ENCODE measurements at places on chromosomes 1 and 21.

DNA sequence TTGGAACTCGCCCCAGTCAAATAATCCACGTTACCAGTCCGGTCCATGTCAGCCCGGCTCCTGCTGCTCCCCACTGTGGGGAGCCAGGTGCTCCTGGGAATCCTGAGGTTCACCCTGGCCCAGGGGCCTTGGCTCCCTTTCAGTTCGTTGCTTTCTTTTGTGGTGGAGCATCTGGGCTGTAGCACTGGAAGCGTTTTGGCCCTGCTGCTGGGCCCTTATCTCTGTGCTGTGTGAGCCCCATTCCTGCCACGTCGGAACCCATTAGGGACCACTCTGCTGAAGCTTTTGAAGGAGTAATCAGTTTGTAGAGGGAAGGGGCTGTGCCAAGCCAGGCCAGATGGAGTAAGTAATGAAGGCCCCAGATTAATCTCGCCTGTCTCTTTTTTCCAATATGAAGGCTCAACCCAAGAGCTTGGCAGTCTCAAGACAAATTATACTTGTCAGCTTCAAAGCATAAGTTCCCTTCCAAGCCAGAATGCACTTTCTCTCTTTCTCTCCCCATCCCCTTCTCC lies 82.3 kb downstream of the PGM1 start:
- DNase-seq = no peak

DNA sequence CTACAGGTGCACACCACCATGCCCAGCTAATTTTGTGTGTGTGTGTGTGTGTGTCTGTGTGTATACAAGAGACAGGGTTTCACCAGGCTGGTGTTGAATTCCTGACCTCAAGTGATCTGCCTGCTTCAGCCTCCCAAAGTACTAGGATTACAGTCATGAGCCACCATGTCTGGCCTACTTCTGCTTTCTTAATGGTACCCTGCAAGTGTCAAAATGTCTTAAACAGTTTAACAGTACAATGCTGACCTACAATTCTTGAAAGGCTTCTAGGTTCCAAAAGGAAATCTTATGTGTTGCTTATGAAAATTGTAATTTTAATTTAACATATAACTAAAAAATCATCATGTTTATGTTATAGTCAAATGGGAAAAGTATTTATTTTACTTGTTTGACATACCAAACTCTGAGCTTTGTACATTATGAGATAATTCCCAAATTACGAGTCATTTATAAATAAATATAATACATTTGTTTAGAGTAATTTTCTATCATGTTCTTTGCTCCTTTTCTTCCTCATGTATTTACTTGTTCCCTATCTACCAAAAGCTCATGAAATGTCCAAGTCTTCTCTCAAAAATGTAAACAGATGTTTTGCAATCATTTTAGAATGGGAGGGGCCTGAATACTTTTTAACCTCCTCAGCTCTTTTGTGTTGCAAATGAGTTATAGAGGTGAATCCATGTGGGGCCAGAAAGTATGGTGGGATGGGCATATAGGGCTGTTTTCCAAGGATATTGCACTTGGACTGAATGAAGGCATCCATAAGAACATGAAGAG lies 8.4 kb upstream of the VCAM1 start:
- no peak for DNase-seq

GRCh38 chr1:10522322-10522860 lies 47.6 kb downstream of the PEX14 start:
- DNase-seq = no peak

DNA sequence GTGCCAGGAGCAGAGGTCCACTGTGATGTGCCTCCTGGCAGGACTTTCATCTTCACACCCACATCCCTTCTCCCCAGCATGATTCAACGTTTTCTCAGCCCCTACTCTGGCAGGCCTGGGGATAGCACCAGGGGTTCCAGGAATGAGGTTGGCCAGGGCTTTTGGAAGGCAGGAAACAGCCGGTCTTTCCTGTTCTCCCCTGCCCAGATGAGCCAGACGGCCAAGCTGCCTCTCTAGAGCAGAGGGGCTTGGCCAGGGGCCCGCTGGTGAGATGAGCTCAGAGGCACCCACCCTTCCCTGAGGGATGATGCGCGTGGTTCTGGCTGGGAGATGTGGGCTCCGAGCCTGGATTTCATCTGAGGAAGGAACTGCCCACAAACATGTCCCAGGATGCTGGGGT lies 4.3 kb upstream of the MFAP2 start:
- DNase-seq = no peak

- DNase-seq = no peak
Observed at GRCh38 chr1:221414772-221415539, 326.9 kb downstream of the DUSP10 start.

- DNase-seq = no peak
Observed at GRCh38 chr1:98854137-98854536, 150.5 kb downstream of the PLPPR5 start.

GRCh38 chr1:240652549-240652948 lies 40.6 kb upstream of the GREM2 start:
- DNase-seq = no peak

DNA sequence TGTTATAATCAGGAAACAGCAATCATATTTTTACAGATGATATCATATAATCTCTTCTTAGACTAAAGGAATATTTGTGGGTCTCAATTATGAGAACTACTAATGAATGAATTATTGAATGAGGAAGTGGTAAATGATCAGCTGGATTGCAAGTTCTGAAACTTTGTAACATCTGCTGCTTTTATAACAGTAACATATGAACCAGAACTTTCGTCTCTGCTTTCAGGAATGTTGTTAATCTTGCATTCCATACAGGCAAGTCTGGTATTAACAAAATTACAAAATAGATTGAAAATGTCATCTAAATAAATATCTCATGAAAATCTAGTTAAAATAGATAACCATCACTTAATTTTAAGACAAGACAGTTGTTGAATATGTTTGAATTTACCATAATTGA lies 110.5 kb upstream of the COL11A1 start:
- no peak for DNase-seq

- DNase-seq = no peak
Observed at GRCh38 chr1:207890136-207890738, 20.7 kb downstream of the CD34 start.

DNA sequence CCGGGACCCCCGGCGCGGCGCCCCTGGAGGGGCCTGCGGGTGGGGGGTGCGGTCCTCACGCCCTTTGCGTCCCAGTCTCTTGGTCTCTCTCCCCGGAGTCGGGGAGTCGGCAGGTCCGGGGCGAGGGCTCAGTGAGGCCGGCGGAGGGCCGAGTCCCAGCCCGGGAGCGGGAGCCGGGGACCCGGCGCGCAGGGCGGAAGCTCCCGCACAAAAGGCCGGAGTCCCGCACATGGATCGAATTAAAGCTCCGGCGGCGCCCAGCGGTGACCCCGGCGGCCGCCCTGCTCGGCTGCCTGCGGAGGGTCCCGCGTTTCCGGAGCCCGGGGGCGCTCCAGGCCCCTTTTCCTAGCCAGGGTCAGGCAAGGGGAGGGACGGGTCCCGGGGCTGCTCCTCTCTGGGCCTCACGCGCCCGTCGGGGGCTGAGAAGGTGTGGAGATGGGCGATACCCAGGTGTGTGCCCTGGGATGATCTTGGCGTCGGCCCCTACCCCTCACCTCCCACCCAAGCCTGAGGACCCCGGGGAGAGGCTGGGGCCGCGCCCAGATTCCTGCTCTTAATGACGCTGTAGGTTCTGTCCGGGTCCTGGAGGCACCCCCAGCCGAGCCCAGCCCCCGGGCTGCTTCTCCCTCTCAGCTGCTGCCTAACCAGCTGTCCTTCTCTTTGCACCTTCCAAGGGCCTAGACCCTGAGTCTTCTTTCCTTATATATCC lies 512 bp downstream of the FBLIM1 start:
- no peak for DNase-seq

GRCh38 chr1:107963601-107964335 lies 1.2 kb downstream of the VAV3 start:
- no peak for DNase-seq
